AG04450 (cell line): ENCODE measurements at places on chromosomes 4 and X. TPM values are rescaled to one million over a fixed set of nuclear protein-coding genes. Genes with fewer than 3 reads are reported as not detected.

The CFAP47 gene
- polyA plus RNA-seq, result not detected in 2 replicates

DNA sequence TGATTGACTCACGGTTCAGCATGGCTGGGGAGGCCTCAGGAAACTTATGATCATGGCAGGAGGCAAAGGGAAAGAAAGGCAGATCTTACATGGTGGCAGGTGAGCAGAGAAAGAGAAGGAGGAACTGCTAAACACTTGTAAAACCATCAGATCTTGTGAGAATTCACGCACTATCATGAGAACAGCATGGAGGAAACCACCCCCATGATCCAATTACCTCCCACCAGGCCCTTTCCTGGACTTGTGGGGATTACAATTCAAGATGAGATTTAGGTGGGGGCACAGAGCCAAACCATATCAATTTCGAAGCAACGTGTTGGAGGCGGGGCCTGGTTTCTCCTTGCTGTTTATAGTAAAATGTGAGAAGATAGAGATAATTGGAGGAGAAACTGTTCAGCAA lies 167.4 kb downstream of the GABRB1 start:
- DNase-seq, result no peak

DNA sequence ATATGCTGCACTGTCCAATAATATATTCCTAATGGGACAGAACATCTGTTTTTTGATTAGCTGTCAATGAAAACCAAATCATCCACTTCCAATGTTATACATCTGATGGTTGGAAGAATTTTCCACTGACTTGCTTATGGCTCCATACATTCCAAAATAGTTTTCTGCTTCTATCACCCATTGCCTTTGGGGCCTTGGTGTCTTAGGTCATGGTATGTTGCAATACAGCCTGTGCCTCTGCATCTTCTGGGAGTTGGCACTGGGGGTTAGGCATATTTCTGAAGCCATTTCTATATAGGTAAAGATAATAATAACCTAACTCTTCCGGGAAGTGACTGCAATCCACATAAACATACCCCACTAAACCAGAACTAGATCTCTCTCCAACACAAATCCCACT lies 53.2 kb upstream of the NR3C2 start:
- no peak for DNase-seq

GRCh38 chr4:102141842-102142241 lies 203.4 kb downstream of the SLC39A8 start:
- DNase-seq, result no peak

- peak; percentile 78 for DNase-seq
Observed at GRCh38 chr4:174255786-174256185, 27.7 kb downstream of the FBXO8 start.

DNA sequence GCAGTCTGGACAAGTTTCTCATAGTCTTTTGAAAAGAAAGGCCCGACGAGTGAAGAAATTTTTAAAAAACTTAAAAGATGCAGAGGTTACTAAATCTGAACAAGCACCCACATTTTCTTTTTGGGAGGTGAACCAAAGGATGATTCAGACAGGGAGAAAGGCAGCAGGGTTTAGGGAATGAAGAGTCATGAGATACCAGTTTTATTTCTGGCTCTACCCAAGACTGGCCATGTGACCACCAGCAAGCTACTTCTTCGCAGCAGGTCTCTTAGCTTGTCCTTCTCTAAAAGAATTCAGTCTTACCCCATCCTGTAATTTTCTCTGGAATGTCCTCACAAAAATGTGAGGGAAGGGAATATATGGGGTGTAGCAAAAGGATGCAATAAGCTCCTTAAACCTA lies 37.6 kb downstream of the AMOT start:
- DNase-seq, result no peak
